Kidney (tissue), 22 donors: ENCODE measurements at places on chromosomes 16 and 17. TPM values are rescaled to one million over a fixed set of nuclear protein-coding genes. Genes with fewer than 3 reads are reported as not detected.

- DNase-seq: peak; percentile 2
These were observed 155.2 kb upstream of the PIRT start for GRCh38 chr17:10993126-10993525.

DNA sequence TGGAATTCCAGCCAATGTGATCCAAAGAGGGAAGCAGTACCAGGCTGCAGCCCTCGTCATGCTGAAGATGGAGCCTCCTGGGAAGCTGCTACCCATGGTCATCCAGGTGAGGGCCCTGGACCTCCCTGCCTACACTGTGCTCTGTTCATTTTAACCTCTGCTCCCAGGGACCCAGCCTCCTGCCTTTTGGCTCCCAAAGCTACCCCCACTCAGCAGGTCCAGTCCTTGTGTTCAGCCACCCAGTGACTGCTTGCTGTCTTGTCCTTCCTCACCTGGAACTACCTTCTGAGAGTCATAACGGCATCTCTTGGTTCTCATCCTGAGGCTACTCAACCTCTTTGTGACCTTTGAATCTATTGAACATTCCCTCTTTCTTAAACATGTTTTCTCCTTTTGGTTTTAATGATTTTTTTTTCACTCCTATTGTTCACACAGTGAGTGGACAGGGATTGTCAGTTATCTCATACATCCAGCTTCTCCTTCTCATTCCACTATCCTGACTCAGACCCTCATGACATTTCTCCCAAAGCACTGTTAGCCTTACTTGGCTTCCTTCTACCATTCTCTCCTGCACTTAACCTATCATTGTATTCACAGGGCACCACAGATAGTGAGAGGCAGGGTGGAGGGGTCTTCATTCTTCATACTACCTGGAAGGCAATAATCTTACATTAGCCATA, 53.3 kb downstream of the GOSR1 start:
- no peak for DNase-seq

DNA sequence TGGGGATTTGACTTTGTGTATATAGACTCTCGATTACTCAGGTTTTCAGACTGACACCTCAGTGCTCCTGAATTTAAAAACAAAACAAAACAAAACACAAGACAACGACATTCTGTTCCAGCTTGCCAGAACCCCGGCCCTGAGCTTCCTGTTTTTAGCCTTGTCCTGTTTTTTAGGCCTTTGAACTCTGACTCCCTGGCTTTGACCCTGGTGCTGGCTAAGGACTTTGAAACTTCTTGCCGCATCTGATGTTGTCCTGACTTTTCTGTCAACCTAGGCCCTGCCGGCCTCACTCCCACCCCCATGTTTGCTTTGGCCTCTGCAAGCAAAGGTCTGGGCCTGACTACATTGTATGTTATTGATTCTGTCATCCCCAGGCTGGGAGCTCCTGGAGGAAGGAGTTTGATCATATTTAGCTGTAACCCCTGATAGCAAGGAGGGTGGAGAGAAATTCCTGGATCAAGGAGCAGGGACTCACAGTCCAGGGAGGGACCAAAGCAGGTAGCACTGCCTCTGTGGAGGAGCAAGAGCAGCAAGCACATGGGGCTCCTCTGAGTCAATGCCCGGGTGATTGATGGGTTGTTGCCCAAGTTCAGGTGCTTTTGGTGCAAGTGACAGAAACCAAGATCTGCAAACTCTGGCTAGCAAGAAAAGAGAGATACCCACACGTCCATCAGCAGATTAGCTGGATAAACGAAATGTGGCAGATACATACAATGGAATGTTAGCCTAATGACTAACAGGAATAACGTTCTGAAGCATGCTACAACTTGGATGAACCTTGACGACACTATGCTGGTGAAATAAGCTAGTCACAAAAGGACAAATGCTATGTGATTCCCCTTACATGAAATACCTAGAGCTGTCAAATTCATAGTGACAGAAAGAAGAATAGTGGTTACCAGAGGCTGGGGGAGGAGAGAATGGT, 7.7 kb downstream of the CCL16 start:
- DNase-seq: no peak

DNA sequence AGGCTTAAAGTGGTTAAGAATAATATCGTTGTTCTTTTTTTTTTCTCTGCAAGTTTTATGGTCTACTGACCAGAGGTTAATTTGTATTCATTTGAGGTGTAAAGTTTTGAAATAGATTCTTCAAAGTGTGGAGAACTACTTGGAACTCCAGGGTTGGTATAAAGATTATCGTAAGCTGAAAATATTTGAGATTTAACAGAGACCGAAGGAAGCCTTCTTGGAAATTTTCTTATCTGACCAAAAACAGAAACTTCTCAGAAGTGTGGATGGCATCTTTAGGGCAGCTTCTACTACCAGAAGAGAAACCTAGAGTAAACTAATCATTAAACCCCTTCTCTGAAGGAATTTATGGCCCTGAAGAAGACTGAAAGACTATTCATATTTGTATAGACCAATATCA, 206.8 kb upstream of the MON1B start:
- no peak for DNase-seq

- DNase-seq: peak; percentile 73
These were observed 2.6 kb upstream of the TSPOAP1 start for GRCh38 chr17:58330997-58331814.

DNA sequence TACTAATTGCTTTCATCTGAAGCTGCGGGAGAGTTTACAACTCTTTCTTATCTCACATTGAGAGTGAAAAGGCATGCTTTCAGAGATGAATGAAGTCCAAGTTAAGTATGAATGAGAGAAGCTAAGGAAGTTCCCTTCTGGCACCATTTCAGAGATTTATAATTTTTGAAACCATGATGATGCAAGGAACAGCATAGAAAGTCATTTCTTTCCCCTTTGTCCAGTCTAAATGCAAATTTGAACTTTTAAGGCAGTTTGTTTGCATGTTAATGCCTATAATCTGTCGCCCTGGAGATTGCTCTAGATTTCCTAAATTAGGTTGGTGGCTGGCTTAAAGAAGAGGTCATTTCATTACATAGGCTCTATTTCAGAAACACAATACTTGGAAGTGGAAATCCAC, 594.8 kb upstream of the GOT2 start:
- no peak for DNase-seq

DNA sequence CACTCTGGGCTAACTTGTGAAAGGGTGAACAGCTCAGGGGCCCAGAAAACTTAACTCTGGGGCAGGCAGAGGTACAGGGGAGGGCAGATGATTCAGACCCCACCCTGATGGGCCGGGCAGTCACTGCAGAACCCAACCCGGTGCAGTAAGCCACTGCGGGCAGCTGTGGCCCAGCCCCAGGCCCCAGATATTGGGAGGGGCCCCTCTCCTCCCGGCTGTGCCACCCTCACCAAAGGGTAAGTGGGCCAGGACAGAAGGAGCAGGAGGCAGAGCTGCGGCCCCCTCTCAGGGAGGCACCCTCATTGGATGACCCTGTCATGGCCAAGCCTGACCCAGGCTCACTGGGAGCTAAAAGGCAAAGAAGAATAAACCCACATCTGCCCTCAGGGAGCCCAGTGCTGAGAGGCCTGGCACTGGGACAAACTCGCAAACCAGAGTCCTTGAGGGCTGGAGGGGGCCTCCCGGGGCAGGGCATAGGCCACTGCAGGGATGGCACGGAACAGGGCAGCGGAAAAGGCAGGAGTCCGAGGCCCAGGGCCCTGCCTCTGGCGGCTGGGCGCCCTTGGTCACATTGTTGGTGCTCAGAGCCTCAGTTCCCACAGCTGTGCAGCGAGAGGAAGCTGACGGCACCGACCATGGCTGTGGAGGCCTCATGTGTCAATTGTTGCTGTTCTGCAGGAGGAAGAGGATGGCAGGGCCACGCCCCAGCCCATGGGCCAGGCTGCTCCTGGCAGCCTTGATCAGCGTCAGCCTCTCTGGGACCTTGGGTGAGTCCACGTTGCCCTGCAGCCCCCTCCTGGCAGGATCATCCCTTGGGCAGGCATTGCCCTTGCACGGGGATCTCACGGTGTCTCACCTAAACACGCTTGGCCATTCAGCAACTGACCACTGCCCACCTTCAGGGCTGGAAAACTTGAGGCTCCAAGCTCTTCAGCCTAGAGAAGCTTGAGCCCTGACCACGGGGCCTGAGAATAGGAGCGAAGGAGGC, 3.1 kb downstream of the ITGB4 start:
- DNase-seq: no peak

The DNAI2 gene
- polyA plus RNA-seq: not detected

The MYO15A gene
- 0.80 TPM for polyA plus RNA-seq

The EVPLL gene
- polyA plus RNA-seq: 0.82 TPM

The RDM1 gene
- 0.56 TPM for polyA plus RNA-seq

The AKAP10 gene
- 8.3 TPM for polyA plus RNA-seq
